ENCODE measurements at places on chromosomes 5 and 9.

- peak; percentile 83 for DNase-seq
These were observed 198.3 kb downstream of the KCTD16 start for GRCh38 chr5:144369006-144369405.

- DNase-seq: no peak
These were observed 834 bp downstream of the PCDHGA8 start for GRCh38 chr5:141393267-141393666.

GRCh38 chr9:133249337-133249736 is 25.7 kb downstream of the ABO start:
- DNase-seq: no peak

GRCh38 chr9:101509572-101509971 is 24.1 kb upstream of the RNF20 start:
- no peak for DNase-seq

- no peak for DNase-seq
These were observed 377.4 kb downstream of the PTPRD start for GRCh38 chr9:10235376-10235775.

- no peak for DNase-seq
These were observed 29.2 kb downstream of the TNFSF8 start for GRCh38 chr9:114900942-114901802.

GRCh38 chr5:90099099-90099498 is 310.5 kb downstream of the CETN3 start:
- DNase-seq: no peak

GRCh38 chr9:116855881-116856662 is 169.0 kb downstream of the TRIM32 start:
- DNase-seq: no peak

DNA sequence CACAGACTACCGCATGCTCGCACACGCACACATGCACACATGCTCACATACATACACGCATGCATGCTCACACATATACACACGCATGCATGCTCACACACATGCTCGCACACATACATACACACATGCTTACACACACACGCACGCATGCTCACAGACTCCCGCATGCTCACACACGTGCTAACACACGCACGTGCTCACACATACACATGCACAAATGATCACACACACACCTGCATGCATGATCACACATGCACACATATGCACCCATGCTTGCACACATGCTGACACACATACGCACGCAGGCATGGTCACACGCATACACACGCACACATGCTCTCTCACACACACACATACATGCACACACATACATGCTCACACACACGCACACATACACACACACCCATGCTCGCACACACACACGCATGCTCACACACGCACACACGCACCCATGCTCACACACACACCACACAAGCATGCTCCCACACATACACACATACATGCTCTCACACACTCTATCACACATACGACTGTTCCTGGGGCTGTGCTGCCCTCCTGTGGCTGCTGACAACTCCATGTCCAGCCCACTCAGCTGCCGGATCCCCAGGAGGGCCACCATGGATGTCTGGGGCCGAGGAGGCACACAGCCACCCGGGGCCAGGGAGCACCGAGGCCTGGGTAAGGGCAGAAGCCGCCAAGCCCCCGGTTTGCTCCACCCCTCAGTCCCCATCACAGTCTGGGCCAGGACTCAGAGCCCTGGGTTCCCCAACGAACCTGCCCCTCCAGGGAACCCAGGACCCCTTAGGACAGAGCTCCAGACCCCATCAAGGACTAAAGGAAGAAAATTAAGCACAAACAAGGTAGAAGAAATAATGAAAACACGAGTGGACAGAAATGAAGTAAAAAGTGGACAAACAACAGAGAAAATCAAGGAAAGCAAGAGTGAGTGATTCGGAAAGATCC is 31.4 kb upstream of the EGFL7 start:
- peak; percentile 30 for DNase-seq

DNA sequence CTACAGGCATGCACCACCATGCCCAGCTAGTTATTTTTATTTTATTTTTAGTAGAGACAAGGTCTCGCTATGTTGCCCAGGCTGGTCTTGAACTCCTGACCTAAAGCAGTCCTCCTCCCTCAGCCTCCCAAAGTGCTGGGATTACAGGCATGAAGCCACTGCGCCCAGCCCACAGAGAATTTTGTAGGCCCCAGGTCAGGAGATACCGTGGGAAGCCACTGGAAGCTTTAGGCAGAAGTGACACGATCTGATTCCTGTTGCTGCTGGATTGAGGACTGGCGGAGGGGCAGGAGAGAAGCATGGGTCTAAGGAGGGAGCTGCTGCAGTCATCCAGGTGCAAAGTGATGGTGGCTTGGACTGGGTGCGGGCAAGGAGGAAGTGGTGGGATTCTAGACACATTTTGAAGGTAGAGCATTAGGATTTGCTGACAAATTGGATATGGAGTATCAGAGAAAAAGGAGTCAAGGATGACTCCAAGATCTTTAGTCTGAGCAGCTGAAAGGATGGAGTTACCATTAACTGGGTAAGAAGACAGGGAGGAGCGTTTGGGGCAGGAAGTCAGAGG is 20.7 kb downstream of the TCF7 start:
- DNase-seq: no peak

All from NCI-H2029 treated with DMSO at 0.1 percent for 48 hours (cell line).